Heart left ventricle (tissue), 16 donors: ENCODE measurements at places on chromosomes 1 and 21. TPM values are rescaled to one million over a fixed set of nuclear protein-coding genes. Genes with fewer than 3 reads are reported as not detected.

- DNase-seq = no peak
Observed at GRCh38 chr1:59396387-59396786, 99.5 kb downstream of the FGGY start.

GRCh38 chr1:179178183-179178582 is 51.3 kb downstream of the ABL2 start:
- no peak for DNase-seq

Gene ZBTB8B
- not detected for total RNA-seq

Gene SLC45A3
- 6.1 TPM for total RNA-seq

DNA sequence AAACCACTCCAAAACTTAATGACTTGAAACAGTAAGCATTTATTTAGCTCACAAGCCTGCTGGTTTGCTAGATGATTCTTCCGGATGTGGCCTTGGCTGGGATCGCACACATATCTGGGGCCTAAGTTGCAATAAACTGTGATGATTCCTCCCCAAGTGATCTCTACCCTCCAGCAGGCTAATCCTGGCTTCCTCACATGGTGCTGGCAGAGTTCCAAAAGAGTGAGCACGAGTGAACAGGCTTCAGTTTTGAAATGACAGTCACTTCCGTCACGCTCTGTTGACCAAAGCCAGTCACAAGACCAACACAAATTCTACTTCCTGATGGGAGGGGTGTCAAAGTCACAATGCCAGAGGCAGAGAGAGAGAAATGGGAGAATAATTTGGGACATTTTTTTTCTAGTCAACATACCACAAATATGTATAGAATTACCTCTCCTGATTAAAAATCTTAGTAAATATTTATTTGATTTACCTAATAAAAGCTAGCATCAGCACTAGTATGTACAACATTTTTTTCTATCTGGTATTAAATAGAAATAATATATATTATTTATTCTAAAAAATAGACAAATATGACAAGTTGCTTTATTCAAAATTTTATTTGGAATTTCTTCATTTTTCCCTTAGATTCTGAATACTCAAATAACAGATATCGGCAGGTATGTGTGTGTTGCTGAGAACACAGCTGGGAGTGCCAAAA is 292.7 kb downstream of the TPR start:
- peak; percentile 88 for DNase-seq

- DNase-seq = no peak
Observed at GRCh38 chr1:23646091-23646490, 45.5 kb upstream of the RPL11 start.

Gene JAM2
- 43.6 TPM for total RNA-seq

DNA sequence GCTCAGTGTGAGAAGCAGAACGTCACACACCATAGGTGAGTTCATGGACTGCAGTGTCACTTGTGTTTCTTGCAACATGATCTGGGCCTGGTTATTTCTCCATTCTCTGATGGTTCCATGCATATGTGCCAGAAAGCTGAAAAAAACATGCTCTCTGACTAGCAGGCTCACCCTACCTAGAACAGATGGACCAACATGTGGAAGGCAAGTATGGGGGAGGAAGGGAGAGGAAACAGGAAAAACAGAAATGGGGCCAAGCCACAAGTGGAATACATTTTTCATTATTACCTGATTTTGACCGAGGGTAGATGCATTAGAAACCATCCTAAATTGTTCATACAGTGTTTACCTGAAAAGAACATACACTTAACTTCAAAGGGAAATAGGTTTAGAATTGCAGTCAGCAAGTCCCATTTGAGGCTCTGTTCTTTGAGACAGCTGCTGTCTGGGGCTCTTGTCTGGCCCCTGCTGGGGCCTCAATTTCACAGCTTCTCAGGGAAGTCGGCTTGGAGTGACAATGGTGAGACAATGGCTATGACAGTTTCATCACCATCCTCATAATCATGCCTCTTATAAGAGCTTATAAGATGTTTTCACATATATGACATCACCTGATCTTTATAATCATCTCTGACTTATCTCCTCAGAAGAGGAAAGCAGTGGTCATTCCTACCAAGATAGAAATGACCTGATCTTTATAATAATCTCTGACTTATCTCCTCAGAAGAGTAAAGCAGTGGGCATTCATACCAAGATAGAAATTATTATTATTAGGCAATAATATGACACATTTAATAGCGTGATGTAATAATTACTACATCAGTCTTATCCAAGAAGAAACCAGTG is 327.3 kb downstream of the SIPA1L2 start:
- no peak for DNase-seq

Gene FALEC
- total RNA-seq = 0.96 TPM
